H9 (cell line): ENCODE measurements at places on chromosomes 6 and 20.
A peak's percentile ranks its signal among the peaks of the same experiment; 100 is the strongest.

- H3K4me1 ChIP-seq, result no peaks in the 10 kb centered on the region; the same call in 1 of the 2 replicates
- no peaks in the 10 kb centered on the region for H3K36me3 ChIP-seq
- H3K4me3 ChIP-seq, result peak overlapping the region; percentile 11; the same call in 1 of the 2 replicates
- no peaks in the 10 kb centered on the region for H3K27me3 ChIP-seq
Measured at GRCh38 chr20:32010666-32011065, 428 bp downstream of the CCM2L start.

DNA sequence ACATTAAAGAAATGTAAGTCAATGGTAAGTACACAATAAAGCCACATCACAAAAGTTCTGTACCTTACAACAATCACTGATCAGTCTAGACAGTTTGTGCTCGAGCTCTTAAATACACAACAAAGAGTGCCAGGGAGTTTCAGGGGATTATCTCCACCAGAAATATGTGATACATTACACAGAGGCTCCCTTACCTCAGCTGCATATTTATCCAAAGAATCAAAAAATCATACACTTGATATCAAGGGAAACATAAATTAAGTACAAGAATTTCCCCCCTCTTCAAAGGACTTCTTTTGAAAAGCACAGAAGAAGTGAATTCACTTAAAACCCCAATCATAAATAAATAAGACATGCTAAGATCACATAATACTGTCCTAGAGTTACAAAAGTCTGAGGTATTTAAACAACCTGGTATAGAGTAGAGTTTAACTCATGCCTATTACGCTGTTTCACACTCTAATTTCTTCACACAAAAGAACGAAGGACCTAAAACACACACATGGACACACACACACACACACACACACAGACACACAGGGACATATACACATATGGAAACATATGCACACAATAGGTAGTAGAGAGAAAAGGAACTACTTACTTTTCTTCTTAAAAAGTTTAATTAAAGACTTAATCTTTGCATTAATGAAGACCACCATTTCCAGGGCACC, 528 bp downstream of the NHSL1 start:
- H3K4me1 ChIP-seq, result peaks cover 17% of the 10 kb centered on the region
- H3K27me3 ChIP-seq, result no peaks in the 10 kb centered on the region
- peak overlapping the region; percentile 42 for H3K4me3 ChIP-seq
- H3K36me3 ChIP-seq, result peaks cover 3% of the 10 kb centered on the region; the same call in 2 of the 3 replicates
- DNase-seq, result no peak

DNA sequence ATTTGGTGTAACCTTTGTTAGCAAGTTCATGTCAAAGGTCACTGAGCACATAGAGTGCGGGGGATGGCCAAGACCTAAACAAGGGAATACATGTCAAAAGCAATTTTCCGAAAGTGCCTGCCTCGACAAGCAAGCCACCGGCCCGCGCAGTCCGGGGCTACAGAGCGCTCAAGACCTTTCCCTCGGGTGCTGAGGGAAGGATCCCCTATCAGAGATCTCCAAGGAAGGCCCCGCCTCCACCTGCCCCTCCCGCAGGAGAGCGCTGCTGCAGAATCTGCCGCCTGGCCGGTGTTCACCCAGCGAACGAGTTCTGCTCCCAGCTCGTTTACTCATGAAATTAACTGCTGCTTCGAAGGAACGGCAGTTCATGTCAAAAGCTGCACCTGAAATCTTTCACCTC, 252.7 kb downstream of the BMP7 start:
- no peak overlapping the region for H3K27ac ChIP-seq
- H3K4me3 ChIP-seq, result peak overlapping the region; percentile 68
- DNase-seq, result peak; percentile 81
- H3K36me3 ChIP-seq, result no peaks in the 10 kb centered on the region
- no peaks in the 10 kb centered on the region for H3K4me1 ChIP-seq
- H3K27me3 ChIP-seq, result no peaks in the 10 kb centered on the region; the same call in 1 of the 2 replicates

GRCh38 chr20:59920944-59921343, 12.5 kb downstream of the SYCP2 start:
- no peaks in the 10 kb centered on the region for H3K4me1 ChIP-seq
- H3K27me3 ChIP-seq, result no peaks in the 10 kb centered on the region
- H3K4me3 ChIP-seq, result no peak overlapping the region
- H3K27ac ChIP-seq, result no peak overlapping the region
- no peak for DNase-seq

- no peak overlapping the region for H3K27ac ChIP-seq
- H3K36me3 ChIP-seq, result no peaks in the 10 kb centered on the region
- H3K27me3 ChIP-seq, result no peaks in the 10 kb centered on the region
- H3K4me1 ChIP-seq, result no peaks in the 10 kb centered on the region
- DNase-seq, result no peak
- no peak overlapping the region for H3K4me3 ChIP-seq
Measured at GRCh38 chr6:8982668-8983067, 547.3 kb upstream of the SLC35B3 start.
